ENCODE measurements at places on chromosomes 5 and 9.

- no peak for DNase-seq
Measured at GRCh38 chr9:92727716-92728700, 36.6 kb downstream of the BICD2 start.

GRCh38 chr5:138454121-138454520 is 11.2 kb upstream of the EGR1 start:
- no peak for DNase-seq

- no peak for DNase-seq
Measured at GRCh38 chr9:107969727-107970126, 480.2 kb upstream of the KLF4 start.

GRCh38 chr5:81726297-81726696 is 24.6 kb downstream of the SSBP2 start:
- no peak for DNase-seq

DNA sequence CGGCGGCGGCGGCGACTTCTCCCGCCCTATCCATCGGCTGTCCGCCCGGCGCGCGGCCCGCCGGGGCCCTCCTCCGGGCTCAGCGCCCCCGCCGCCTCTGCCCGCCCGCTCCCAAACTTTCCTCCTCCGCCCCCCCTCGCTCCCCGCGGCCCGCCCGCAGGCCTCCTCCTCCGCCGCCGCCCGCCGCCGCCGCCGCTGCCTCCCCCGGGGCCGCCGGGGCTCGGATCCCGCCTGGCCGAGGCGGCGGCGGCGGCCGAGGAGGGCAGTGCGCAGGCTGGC is 460 bp upstream of the PBX3 start:
- no peak for DNase-seq

- no peak for DNase-seq
Measured at GRCh38 chr5:163951069-163951468, 445.6 kb downstream of the MAT2B start.

GRCh38 chr9:76620996-76621395 is 143.2 kb upstream of the PCA3 start:
- no peak for DNase-seq

GRCh38 chr9:95058121-95058785 is 259.3 kb downstream of the FANCC start:
- no peak for DNase-seq

- DNase-seq = no peak
Measured at GRCh38 chr9:107472581-107473340, 16.8 kb downstream of the KLF4 start.

DNA sequence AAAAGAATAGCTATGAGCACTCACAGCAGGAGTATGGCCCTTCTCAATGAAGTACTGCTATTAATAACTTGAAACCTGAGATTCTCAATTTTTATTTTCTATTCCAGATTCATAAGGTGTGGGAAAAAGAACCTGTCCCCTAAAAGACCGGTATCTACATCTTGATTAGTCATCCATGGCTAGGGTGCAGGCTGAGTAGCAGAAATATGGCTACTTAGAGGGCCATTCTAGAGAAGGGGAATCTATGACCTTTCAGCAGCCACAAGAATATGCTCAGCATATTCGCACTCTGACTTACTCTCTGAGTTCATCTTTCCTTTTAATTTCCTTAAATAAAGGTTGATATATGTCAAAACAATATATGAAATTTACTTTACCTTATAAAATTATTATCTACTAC is 27.7 kb downstream of the WDR36 start:
- DNase-seq = no peak

- DNase-seq = no peak
Measured at GRCh38 chr5:56168066-56168478, 65.1 kb downstream of the ANKRD55 start.

GRCh38 chr5:28914297-28914696 is 1875.9 kb upstream of the CDH9 start:
- DNase-seq = no peak

- peak; percentile 69 for DNase-seq
Measured at GRCh38 chr9:126615245-126615790, 1.6 kb downstream of the LMX1B start.

DNA sequence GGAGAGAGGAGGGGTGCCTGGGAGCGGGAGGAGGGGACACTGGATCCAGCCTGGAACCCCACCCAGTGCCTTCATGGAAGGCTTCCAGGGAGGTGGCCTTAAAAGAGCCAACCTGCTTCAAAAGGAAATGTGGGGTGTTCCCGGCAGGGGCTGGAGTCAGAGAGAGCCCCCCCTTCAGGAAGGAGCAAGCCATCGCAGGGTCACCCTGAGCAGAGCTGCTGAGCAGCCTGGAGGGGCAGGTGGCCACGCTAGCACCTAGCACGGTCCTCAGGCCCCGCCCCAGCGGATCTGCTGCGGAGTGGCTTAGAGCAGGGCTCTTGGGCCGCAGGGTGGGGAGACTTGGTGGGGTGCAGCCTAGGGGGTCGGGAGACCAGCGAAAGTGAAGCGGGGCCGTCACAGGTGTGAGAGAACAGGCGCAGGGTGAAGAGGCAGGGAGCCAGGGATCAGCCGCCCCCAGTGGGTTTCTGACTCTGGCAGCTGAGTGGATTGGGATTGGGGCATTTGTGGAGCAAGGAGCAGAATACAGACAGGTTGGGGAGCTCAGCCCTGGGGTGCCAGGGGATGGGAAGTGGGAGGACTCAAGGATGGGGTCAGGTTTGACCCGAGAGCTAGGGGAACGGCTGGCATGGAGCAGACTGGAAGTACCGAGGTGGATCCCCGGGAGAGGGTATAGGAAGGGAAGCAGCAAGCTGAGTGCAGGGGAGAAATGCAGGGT is 1.5 kb downstream of the LCN2 start:
- no peak for DNase-seq

- no peak for DNase-seq
Measured at GRCh38 chr9:114417511-114417910, 29.7 kb upstream of the AKNA start.

DNA sequence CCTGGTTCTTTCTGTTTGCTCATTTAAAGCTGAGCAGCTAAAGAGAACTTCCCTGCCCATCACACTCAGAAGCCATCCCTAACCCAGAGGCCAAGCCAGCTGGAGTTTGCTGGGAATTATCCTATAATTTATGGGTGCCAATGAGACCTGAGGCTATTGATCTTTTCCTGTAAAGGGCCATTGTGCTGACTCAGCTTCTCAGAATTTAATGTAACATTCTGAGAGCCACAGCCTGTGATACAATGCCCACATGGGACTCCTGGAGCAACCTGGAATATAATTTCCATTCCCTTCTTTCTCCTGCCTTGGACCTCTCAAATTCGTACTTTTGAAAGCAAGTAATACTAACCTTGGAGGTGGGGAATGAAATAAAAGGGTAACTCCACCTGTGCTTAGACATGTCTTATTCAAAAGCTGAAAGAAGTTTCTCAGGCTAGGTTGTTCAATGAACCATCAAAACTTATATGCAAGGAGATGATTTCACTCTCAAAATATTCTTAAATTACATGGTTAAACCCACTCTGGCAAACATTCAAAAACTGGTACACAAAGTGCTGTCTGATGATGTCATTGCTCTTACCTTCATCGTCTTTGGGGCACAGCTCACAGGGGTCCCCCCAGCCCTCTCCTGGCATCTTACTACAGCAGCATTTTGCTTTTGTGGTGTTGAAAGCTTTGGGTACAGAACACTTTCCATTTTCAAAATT is 206.7 kb downstream of the SLC12A2 start:
- no peak for DNase-seq

GRCh38 chr9:108441726-108442125 is 414.1 kb downstream of the ACTL7B start:
- no peak for DNase-seq

DNA sequence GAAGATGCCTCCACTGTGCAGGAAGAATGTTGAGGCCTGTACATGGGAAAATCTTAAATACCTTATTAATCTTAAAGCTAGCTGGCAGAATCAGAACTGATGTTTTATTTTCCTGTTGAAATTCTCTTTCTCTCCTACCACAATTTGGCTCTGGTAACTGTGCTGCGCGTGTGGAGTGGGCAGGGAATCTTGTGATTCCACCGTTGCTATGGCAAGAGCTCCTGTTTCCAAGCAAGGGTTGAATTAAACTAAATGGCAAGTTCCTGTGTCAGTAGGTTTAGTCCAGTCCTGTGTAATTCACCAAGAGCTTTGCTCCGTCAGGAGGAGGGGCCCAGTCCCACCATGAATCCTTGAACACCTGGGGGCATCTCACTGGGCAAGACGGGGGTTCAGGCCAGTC is 36.4 kb downstream of the NXNL2 start:
- DNase-seq = no peak

DNA sequence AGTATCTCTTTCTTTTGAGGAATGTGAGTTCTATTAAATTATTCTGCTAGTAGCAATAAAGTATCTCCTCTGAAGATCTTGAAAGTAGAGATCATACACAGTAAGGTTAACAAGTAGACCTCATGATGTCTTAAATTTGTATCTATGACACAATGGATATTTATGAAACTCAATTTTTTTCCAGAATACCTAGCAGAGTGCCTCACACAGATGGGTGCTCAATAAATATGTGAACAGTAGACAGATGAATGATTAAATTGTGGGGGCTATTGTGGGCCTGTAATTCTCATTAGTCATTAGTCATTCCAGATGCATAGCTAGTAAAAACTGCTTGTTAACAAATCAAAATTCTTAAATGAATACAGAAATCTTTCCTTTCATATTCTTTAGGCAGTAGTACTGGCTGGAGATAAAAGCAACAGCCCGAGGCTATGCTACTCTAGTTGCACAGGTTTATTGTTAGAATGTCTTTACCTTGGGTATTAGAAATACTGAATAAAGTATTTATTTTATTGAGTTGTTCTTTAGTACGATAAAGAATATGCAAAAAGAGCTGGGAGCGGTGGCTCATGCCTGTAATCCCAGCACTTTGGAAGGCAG is 22.0 kb downstream of the CHD1 start:
- no peak for DNase-seq

DNA sequence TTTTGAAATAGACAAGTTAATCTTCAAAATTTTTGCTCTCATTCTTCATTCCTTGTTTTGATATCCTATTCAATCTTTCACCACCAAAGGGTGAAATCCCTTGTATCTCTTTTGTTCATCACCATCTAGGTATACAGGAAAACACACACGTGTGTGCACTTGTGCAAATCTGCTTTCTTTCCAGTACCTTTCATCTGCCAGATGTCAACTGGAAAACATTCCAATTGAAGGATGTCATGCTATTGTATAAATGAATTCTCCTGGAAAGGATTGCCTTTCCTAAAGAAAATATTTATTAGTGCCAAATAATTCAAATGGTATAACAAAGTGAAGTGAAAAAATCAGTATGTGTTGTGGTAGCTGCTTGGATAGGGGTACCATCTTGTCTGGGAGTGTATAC is 123.7 kb downstream of the RANBP17 start:
- DNase-seq = no peak

DNA sequence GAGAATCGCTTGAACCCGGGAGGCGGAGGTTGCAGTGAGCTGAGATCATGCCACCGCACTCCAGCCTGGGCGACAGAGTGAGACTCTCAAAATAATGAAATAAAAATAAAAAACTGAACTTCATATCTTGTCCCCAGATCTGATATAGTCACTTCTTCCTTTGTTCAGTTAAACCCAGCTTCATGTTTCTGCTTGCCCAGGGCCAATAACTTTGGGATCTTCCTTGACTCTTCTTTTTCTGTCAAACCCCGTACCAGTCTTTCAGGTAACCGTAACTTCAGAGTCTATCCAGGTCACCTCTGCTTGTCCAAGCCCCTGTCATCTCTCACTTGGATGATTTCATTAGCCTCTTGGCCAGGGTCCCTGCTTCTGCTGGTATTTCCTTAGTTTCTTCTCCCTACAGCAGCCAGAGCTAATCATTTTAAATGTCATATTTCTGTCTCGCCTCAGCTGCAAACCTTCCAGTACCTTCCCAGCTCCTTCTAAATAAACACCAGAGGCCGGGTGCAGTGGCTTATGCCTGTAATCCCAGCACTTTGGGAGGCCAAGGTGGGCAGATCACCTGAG is 19.7 kb upstream of the ABL1 start:
- DNase-seq = no peak

DNA sequence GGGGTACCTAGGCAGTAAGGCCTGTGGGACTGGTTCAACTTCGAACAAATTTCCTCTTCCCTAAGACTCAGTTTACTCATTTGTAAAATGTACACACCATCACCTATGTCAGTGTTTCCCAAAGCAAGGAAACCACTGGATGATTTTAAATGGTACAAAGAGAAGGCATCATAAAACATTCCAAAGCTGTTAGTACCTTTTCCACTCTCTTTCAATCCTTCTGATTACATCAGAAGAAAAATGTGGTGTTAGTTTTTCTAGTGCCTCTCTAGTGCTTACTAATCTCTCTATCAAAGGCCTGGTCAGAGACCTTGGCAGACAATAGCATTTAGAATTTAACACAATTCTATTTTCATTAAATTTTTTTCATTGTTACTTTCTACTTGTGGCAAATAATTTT is 18.1 kb downstream of the NR6A1 start:
- DNase-seq = no peak

DNA sequence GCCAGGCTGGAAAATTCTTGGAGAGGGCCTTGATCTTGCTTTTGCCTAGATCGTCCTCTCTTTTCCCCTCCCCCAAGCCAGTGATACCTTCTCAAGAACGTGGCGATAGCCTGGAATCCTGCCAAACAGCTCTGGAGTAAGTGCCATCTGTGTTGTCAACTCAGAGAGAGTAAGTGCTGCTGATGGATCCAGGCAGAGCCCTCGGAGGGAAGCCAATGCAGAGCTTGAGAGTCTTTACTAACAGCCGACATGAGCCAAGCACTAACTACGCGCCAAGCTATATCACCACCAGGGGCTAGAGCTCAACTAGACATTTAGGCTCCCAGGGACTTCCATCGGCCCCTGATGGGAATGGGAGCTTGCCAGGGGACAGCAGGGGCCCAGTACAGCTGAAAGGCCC is 17.6 kb downstream of the RAPGEF1 start:
- no peak for DNase-seq

DNA sequence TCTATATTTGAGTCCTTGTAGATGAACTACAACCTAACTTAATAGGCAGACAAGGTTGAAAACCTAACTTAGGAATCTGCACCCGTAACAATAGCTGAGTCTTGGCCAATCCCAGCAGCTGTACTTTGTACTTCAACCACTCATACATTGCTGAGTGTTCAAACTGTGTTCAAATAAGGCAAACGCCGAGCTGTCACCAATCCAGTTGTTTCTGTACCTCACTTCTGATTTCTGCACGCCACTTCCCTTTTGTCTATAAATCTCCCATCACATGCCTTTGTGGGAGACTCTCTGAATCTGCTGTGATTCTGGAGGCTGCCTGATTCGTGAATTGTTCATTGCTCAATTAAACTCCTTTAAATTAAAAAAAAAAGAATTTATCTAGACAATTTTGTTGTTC is 167.8 kb upstream of the TUT7 start:
- DNase-seq = peak; percentile 12

DNA sequence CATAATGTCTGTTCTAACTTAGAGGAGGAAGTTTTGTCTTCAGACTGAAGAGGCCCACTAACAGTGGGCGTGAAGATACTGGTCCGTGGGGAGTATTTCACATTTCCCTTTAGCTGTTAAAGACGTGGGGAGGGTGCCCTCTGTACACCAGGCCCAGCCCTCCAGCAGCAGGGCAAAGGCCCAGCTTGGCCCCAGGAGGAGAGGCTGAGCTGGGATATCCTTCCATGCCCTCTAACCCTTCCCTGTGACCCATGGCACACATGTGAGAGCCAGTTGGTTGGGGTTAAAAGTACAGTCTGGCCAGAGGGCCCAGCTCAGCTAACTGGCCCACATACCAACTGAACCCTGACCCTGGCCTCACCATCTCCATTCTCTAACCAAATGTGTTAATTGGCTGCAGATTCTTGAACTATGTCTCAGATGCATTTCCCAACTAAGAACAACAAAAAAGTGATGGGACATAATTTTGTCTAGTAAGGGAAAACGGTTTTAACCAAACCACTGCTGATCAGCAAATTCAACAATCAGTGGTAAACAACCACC is 74.4 kb downstream of the LHFPL2 start:
- DNase-seq = no peak

GRCh38 chr9:28166179-28166578 is 592.9 kb upstream of the C9orf72 start:
- DNase-seq = no peak

All from left lung (tissue), 14 donors.